Endothelial cell (in vitro differentiated cells): ENCODE measurements at places on chromosomes 6 and 20. TPM values are rescaled to one million over a fixed set of nuclear protein-coding genes. Genes with fewer than 3 reads are reported as not detected.

GRCh38 chr6:56517155-56517745 is 125.4 kb downstream of the DST start:
- no peaks in the 10 kb centered on the region for H3K27me3 ChIP-seq
- H3K4me1 ChIP-seq, result peaks cover 17% of the 10 kb centered on the region
- no peak for DNase-seq
- H3K27ac ChIP-seq, result no peak overlapping the region
- H3K4me3 ChIP-seq, result no peak overlapping the region

- peaks cover 3% of the 10 kb centered on the region for H3K27me3 ChIP-seq
- DNase-seq, result peak; percentile 89
- H3K4me1 ChIP-seq, result peaks cover 6% of the 10 kb centered on the region
- H3K27ac ChIP-seq, result no peak overlapping the region
- peak overlapping the region; percentile 51 for H3K4me3 ChIP-seq
Measured at GRCh38 chr20:44247586-44248409, 690 bp downstream of the GDAP1L1 start.

DNA sequence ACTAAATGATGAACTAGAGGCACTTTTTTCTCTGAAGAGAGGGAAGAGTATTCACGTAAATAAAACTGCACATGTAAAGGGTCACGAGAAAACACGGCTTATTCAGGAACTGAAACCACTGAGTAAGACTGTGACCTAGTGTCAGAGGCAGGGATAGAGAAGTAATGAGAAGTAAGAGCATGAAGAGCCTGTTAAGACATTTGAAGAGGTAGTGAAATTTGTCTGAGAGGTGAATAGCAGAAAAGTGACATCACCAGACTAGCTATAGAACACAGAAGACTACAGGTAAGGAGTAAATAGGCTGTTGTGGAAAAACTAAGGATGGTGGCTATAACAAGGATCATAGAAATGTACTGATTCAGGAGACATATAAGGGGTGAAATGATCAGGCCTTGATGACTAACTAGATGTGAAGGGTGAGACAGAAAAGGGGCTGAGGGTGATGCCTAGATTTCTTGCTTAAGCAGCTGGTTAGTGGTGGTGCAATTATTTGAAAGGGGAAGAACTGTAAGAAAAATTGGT is 76.8 kb downstream of the REV3L start:
- peaks cover 12% of the 10 kb centered on the region for H3K36me3 ChIP-seq
- H3K4me3 ChIP-seq, result no peak overlapping the region
- H3K4me1 ChIP-seq, result peaks cover 4% of the 10 kb centered on the region
- no peak for DNase-seq

GRCh38 chr20:48794816-48795457 is 32.9 kb downstream of the PREX1 start:
- H3K27ac ChIP-seq, result peak overlapping the region; percentile 75
- no peak overlapping the region for H3K4me3 ChIP-seq
- DNase-seq, result no peak
- H3K27me3 ChIP-seq, result peaks cover 5% of the 10 kb centered on the region

GRCh38 chr6:132683543-132683942 is 24.6 kb upstream of the TAAR1 start:
- peaks cover 20% of the 10 kb centered on the region for H3K4me1 ChIP-seq
- H3K27me3 ChIP-seq, result peaks cover 2% of the 10 kb centered on the region
- H3K4me3 ChIP-seq, result no peak overlapping the region
- DNase-seq, result no peak
- no peaks in the 10 kb centered on the region for H3K36me3 ChIP-seq

DNA sequence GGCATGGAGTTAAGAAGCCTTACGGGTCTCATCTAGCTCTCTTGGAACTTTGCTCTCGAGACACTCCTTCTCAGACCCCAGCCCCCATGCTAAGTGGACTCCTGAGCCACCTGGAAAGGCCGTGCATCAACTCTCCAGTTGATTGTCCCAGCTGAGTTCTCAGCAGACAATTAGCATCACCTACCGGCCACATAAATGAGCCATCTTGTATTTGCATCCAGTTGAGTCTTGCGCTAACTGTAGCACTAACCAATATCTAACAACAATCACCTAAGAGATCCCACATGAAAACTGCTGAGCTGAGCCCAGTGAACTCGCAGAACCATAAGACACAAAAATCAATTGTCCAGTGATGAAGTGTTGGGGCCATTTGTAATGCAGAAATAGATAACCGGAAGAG is 49.7 kb downstream of the PCNA start:
- H3K36me3 ChIP-seq, result peaks cover 10% of the 10 kb centered on the region
- H3K4me3 ChIP-seq, result no peak overlapping the region
- peaks cover 19% of the 10 kb centered on the region for H3K4me1 ChIP-seq
- no peak overlapping the region for H3K27ac ChIP-seq

GRCh38 chr6:39330057-39330456 is 7.6 kb upstream of the KCNK16 start:
- no peak overlapping the region for H3K27ac ChIP-seq
- no peak for DNase-seq
- no peak overlapping the region for H3K4me3 ChIP-seq
- peaks cover 6% of the 10 kb centered on the region for H3K27me3 ChIP-seq

DNA sequence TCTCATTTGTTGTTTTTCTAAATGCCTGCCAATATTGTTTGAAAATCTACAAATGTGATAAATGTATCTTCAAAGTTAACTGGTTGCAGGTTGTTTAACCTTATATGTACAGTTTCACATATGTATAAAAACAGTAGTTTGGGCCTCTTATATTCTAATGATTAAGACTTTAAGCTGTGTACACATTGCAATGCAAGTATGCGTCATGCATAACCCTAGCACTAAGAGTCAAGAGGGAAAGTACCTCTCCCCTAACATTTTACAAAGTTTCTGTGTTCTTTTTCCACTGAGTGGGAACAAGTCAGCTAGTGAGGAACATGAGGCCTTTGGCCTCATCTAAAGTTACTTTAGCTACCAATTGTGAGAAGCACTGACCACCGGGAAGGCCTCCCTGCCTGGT is 25.7 kb upstream of the MICB start:
- DNase-seq, result no peak
- H3K27ac ChIP-seq, result no peak overlapping the region
- no peak overlapping the region for H3K4me3 ChIP-seq
- H3K4me1 ChIP-seq, result peaks cover 8% of the 10 kb centered on the region
- H3K27me3 ChIP-seq, result peaks cover 4% of the 10 kb centered on the region

DNA sequence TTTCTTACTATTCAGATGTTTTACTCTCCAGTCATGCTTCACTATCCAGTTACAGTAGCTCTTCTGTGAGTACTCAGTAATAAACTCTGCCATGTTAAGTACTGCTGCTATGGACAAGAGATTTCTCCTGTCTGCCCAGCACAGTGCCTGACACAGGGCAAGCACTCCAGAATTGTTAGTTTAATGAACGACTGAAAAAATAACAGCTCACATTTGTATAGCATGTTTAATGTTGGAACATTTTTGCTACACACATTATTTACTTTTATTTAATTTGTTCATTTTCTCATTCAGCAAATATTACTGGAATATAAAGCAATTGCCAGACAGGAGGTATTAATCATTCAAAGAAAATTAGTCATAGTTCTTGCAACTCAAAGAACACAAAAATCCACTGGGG is 142.6 kb upstream of the HMGN3 start:
- no peak overlapping the region for H3K4me3 ChIP-seq
- H3K27me3 ChIP-seq, result peaks cover 2% of the 10 kb centered on the region

DNA sequence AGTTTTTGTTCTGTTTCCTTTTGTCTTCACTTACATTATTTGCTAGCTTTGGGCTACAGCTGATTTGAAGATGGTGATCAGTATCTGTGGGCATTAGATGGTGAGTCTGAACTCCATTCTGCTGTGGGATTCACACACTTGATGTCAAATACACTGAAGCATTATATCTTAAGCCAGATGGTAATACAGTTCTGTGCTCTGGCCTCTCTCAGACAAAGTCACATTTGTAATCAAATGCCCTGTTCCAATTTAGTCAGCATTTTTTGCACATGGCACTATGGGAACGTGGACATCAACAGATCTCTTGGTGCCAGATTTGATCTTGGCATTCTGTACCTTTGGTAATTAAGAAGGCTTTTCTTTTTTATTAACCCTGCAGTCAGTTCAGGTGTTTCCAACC is 56.0 kb downstream of the SASH1 start:
- no peak for DNase-seq
- H3K4me3 ChIP-seq, result no peak overlapping the region

GRCh38 chr6:122130026-122130348 is 269.5 kb upstream of the HSF2 start:
- H3K4me1 ChIP-seq, result no peaks in the 10 kb centered on the region
- DNase-seq, result no peak
- no peaks in the 10 kb centered on the region for H3K36me3 ChIP-seq

DNA sequence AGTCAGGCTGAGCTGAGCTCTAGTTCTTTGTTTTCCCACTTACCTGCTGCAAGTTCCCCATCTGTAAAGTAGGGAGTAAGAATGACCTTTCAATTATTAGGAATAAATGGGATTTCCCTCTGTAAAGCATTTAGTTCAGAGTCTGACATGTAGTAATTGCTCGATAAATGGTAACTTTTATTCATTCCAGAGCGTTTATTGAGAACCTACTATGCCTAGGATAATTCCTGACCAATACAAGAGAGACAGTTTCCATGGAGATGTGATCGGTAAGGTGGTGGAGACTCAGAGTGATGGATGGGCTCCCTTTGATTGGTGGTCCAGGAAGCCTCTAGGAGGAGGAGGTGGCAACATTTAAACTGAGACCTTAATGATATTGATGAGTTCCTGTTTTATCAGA is 5.6 kb downstream of the PLEKHG1 start:
- H3K36me3 ChIP-seq, result peaks cover 33% of the 10 kb centered on the region
- H3K4me3 ChIP-seq, result no peak overlapping the region
- peaks cover 86% of the 10 kb centered on the region for H3K4me1 ChIP-seq
- DNase-seq, result no peak
- H3K27ac ChIP-seq, result no peak overlapping the region

Gene NMBR
- not detected for total RNA-seq

Gene HLA-DRA
- total RNA-seq, result 0.28 TPM
